Cerebellar nuclear complex (tissue), 1 donor: ENCODE measurements at places on chromosomes 2 and 18.

- DNase-seq, result no peak
Observed at GRCh38 chr2:179818546-179818945, 42.9 kb downstream of the ZNF385B start.

GRCh38 chr2:191818725-191819350, 28.1 kb downstream of the CAVIN2 start:
- no peak for DNase-seq

GRCh38 chr2:178344121-178344520, 106.9 kb downstream of the PRKRA start:
- no peak for DNase-seq

DNA sequence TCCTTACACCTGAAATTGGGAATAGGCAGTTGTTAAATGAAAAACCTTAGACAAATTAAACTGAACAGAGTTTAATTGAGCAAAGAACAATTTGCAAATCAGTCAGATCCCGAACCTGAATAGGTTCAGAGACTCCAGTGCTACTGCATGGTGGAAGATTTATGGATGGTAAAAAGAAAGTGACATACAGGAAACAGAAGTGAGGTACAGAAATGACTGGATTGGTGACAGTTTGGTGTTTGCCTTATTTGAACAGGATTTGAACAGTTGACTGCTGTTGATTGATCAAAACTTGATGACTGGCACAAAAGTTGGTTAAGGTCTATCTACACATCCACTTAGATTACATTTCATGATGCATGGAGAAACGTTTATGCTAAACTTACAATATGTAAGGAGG, 248.8 kb downstream of the HNMT start:
- DNase-seq, result no peak

GRCh38 chr2:135150725-135151124, 98.6 kb downstream of the RAB3GAP1 start:
- DNase-seq, result no peak

DNA sequence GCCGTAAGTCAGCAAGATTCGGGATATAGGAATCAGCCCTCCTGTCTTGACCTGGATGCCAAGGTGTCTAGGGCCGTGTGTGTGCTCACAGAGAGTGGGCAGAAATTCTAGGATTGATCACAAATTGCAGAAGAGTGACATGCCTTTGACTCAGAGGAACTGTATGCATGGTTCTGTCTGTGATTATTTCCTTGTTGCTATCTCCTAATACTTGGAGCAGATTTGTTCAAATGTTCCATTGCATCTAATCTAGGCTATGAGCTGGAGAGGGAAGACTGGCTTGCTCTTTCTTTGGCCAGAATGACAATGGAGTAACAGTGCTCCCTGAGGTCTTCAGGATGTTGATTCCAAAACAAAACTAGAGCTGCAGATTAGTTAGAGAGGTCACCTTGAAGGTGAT, 115.0 kb downstream of the EN1 start:
- no peak for DNase-seq

DNA sequence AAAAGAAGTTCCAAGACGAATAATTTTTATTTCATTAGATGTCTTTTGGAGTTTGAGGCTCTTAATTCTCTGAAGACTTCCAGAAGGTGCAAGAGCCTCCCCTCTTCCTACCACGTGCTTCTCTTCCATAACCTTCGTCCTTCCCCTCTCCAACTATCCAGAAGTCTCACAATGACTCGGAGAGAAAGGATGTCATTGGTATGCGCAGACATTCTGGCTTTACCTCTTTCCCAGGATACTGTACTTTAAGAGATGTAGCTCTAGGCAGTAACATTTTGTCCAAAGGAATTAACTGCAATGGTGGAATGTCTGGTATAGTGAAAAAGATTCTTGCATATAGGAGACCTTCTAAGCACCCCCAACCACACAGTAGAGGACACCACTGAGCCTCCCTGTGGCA, 249.0 kb upstream of the OSR1 start:
- DNase-seq, result no peak

DNA sequence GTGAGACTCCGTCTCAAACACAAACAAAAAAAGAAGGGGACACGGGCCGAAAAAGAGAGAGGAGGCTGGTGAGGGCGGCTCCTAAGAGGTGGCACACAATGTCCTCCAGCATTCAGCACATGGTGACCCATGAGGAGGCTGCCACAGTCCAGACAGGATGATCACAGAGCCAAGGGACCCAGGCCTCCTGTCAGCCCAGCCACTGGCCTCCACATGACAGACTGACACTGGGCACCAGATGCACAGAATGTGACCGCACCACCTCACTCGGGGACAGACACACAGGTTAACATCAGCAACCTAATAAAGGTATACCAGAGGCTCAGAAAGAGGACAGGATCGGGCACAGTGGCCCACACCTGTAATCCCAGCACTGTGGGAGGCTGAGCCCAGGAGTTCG, 21.0 kb downstream of the PASK start:
- DNase-seq, result no peak

- DNase-seq, result no peak
Observed at GRCh38 chr2:28276076-28276618, 116.5 kb upstream of the FOSL2 start.

GRCh38 chr18:63062246-63062645, 257.3 kb downstream of the BCL2 start:
- DNase-seq, result no peak

DNA sequence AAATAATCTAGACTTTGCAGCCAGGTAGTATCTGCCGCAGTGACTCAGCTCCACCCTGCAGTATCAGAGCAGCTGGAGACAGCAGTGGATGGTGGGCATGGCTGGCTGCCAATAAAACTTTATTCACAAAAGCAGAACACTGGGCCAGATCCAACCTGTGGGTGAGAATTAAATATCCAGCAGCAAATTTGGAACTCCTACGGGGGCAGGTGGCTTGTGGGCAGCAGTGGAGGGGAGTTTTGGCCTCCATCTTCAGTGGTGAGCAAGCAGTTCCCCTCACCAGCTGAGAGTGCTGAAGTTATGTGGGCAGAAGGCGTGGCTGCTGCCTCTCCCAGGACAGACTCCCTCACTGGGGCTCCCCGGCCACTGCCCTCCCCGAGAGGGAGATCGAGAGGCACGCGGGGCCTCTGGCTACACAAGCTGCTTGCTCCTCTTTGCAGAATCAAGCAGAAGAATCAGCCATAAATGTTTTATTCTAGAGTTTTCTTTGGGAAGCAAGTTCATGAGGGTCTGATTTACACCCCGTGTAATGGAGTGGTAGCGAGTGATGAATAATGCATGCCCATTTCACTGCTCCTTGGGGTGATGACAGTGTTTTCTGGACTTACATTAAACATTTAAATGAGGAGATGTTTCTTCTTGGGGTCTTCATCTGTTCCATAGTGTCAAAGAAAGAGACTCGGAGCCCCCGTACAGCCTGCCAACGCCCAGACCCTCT, 204.3 kb downstream of the SEPTIN10 start:
- no peak for DNase-seq

DNA sequence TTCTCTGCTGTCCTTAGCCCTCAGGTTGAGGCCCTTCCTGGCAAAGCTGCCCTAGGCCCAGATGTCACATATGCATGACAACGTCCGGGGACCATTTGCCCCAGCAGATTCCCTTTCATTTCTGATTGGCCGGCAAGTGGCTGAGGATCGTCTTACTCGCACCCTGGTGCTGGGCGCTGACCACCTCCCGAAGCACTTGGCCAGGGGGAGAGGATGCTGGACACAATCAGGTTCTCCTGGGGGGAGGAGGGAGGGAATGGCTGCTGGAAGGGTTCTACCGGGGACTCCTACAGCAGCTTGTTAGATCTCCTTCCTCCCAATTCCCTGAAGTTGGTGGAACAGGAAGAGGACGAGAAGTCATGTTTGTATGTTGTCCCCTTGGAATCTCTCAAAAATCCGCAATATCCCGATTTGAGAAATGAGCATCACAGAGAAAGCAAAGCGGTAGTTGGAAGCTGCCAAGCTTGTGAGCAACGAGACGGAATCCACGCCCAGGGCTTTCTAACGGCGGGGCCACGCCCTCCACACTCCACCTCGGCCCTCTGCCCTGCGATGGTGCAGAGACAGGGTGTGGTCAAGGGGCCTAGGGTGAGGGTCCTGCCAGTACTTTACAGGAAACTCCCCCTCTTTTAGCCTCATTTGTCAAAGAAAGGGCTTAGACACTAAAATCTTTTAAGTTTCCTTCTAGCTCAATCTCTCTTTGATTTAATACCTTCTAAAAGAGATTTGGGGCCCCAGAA, 61.8 kb upstream of the YWHAQ start:
- DNase-seq, result no peak

- DNase-seq, result peak; percentile 33
Observed at GRCh38 chr18:55421615-55422419, 166.2 kb downstream of the TCF4 start.

GRCh38 chr2:67650291-67651133, 253.4 kb downstream of the ETAA1 start:
- no peak for DNase-seq

DNA sequence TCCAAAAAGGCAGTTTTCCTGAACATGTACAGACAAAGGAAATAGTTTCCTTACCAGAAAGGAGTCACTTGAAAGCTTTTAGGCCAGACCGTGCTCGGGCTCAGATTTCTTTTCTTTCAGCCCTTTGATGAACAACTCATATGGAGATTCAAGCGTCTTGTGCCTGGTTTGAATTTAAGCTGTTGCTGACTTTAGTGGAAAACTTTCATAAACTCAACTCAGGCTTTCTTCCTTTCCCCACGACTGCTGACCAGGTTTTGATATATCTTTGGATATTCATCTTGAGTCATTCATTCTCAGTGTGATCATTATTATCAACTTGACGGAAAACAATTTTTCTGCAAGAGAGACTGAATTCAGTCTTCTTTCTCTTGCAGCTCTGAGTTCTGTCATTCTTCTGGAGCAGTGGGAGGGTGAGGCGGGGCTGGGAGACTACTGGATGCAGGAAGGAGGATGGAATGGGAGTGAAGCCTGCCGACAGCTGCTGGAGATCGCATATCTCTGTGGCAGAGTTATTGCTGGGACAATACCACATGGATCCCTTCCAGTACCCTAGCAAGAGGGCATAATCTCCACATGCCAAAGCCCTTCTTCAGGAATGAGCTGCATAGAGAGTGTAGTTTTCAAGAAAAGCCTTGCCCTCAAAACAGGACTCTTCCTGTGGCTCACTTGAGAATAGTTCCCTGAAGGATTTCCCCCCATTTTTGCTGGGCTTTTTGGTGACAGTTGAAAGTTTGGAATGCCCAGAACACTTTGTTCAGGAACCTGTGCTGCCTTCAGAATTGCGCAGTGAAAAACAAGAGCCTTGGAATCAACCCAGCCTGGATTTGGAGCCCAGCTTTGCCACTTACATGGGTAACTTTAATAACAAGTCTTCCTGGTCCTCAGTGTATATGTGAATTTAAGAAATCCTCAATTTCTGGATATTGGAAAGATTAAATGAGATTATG, 364.4 kb downstream of the ZNF521 start:
- no peak for DNase-seq

DNA sequence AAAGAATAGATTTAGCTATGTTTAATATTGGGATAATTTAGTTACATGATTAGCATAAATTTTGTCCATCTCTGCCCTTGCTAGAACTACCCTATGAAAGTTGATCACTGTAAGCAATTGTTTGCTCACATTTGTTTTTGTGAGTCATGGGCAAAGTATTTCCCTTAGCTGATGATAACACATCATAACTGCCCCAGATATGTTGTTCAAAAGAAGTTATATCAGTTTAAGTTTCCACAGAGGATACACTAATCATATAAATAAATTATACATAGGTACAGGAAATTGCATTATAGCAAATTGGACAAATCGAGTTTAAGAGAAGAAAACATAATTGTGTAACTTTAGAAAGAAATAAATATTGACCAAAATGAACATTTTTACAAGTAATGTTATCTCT, 223.2 kb upstream of the PIK3C3 start:
- DNase-seq, result no peak

- DNase-seq, result no peak
Observed at GRCh38 chr2:190250421-190250820, 69.2 kb downstream of the HIBCH start.

GRCh38 chr2:45883603-45884000, 232.1 kb downstream of the PRKCE start:
- no peak for DNase-seq

- DNase-seq, result no peak
Observed at GRCh38 chr2:205524656-205525055, 157.6 kb upstream of the NRP2 start.

DNA sequence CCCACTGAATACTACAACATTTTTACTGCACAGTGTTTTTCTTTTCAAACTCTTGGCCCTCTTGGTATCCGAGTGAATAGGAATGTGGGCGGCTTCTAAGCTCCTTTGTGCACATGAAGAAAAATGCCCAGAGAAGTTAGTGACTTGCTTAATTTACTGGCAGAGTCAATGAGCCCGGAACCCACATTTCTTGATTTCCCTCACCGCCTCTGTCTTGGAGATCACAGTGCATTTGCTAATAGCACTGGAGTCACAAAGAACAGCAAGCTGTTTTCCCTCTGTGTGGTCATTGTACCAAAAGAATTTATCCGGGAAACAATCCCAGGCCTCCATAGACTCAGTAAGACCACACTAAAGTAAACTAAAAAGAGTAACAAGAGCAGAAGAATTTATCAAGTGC, 18.9 kb downstream of the STON1 start:
- DNase-seq, result no peak

DNA sequence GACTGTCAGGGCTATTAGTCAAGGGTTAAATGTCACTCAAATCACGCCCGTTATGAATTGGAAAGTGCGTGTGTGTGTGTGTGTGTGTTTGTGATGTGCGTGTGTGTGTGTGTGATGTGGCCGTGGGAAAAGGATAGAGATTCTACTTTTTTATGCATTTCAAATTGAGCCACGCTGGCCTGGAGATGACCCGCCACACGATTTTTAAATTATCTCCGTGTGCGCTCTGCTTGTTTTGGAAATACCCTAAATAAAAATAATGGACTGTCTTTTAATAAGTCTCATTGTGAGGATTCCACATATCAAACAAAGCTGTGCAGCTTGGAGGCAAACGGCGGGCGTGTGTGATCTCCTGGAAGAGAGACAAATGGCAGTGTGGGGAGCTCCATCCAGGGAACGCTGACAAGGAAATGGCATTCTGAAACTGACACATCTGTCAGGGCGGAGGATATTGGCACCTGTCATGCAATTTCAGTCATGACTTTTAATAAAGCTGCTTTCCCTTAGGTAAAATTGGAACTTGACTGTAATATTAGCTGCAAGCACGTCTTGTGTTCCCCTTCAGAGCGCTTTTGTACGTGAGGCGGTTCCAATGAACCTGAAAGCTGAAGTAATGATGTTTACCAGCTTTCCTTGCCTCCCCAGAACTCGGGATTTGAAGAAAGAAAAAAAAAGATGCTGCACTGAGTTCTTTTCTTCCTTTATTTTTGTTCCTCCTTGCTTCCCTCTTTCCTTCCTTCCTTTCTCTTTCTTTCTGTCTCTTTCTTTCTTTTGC, 381.8 kb upstream of the SMIM21 start:
- DNase-seq, result no peak

DNA sequence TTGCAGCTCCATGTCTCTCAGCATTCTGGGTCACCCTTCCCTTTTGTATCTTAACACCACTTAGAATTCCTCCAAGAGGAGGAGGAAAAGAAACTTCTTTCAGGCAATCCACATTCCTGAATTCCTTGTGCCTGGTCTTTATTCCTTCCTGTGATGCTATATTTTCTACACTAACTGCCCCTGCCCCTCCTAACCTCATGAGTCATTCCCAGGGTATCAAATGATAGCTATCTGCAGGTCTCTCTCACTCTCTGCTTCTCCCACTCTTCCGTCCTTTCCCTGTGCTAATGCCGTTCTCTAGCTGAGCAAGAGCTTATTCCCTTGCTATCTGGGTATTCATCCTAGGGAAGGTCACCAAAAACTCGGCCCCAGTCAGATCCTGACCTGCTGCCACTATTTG, 395.0 kb upstream of the TCF4 start:
- DNase-seq, result no peak

GRCh38 chr18:30988440-30988839, 54.1 kb downstream of the DSC3 start:
- DNase-seq, result no peak

GRCh38 chr2:129934044-129934822, 45.2 kb upstream of the RAB6C start:
- no peak for DNase-seq
